Caco-2 (cell line): ENCODE measurements at places on chromosomes 12 and 14.
A peak's percentile ranks its signal among the peaks of the same experiment; 100 is the strongest.

DNA sequence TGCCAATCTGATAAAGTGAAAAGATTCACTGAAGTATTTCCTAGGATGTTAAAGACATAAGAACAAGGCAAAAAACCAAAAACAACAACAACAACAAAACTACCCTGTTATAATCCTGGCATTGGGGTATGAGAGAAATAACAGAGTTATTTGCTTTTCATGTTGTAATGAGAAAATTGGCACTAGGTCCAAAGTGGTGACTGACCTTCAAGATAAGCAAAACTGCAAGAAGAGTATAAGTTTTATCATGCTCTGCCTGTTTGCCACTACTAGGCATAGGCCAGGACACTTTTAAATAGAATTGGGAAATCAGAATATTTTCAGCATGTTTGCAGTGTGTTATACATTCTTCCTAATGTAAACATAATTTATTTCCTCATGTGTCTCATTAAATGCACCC is 140.1 kb upstream of the CPM start:
- H3K27ac ChIP-seq: no peak overlapping the region
- no peaks in the 10 kb centered on the region for H3K36me3 ChIP-seq
- H3K4me1 ChIP-seq: no peaks in the 10 kb centered on the region
- DNase-seq: no peak

- H3K4me1 ChIP-seq: peaks cover 7% of the 10 kb centered on the region; the same call in 1 of the 2 replicates
- H3K4me3 ChIP-seq: no peak overlapping the region
These were observed 38.4 kb downstream of the WASHC3 start for GRCh38 chr12:102023343-102023930.

GRCh38 chr14:23623962-23624361 is 12.2 kb upstream of the DHRS2 start:
- no peaks in the 10 kb centered on the region for H3K27me3 ChIP-seq
- DNase-seq: no peak
- H3K4me1 ChIP-seq: no peaks in the 10 kb centered on the region
- H3K27ac ChIP-seq: no peak overlapping the region
- H3K36me3 ChIP-seq: no peaks in the 10 kb centered on the region

DNA sequence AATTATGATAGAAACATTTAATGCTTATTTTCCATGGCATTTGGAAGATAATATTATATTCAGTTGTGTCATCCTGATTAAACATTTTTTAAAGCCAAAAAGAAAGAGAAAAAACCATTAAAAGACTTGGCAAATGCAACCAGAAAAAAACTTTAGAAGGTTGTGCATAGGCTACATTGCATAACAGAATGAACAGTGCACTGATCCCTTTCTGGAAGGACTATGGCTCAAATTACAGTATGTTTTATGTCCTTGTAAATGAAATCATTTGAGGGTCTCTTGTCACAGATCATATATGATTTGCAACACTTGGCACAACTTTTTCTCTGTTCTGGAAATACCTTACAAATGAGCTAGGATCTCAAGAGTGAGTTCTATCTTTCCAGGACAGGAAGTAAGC is 275.2 kb upstream of the FLRT2 start:
- DNase-seq: no peak
- no peak overlapping the region for H3K27ac ChIP-seq
- H3K27me3 ChIP-seq: no peaks in the 10 kb centered on the region
- peaks cover 8% of the 10 kb centered on the region; the same call in 1 of the 2 replicates for H3K4me1 ChIP-seq

DNA sequence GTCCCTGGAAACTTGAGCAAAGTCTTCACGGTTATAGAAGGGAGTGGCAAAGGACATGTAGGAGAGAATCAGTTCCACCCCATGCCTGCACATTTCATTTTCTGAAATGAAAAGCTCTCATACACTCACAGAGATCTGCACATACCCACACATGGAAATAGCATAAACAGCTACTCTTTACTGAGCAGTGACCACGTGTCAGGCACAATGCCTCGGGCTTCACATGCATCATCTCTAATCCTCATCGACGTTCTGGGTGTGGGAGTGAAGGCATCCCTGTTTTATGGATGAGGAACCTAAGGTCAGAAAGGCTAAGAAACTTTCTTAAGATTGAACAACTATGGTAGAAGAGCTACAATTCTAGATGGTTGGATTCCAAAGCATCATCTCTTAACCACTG is 198.8 kb downstream of the DAD1 start:
- H3K27ac ChIP-seq: no peak overlapping the region
- no peaks in the 10 kb centered on the region for H3K27me3 ChIP-seq
- no peaks in the 10 kb centered on the region; the same call in 1 of the 2 replicates for H3K36me3 ChIP-seq
- peaks cover 43% of the 10 kb centered on the region for H3K4me1 ChIP-seq

DNA sequence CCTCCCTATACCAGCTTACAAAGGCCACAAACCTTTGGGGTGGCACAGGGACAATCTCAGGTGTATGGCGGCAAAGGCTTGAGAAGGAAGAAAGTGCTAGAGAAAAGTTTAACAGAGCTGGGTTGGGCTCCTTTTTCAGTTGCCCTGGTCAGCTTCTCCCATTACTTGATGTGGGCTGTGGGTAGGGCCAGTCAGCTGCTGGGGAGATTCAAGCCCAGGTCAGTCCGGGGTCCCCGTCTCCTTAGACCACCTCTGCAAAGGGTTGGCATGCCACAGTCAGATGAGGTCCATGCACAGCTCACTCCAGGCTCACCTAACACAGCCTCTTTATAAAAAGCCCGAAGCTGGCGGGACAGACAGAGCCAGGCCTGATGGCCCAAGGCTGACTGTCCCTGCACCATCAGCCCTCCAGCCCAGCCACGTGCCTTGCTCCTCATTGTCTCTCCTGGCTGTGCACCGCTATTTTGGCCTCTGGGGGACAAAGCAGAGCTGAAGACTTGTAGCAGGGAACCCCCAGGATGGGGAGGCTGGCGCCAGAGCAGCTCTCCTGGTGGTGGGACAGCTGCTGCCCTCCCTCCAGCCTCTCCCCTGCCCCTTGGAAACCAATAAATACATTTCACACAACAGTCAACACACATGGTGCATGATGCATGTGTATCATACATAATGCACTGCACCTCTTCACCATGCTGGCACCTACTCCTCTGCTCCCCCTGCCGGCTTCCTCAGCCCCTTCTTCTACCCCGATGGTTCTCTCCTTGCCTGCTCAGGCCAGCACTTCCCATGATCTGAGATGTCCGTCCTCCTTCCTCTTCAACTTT is 61.7 kb upstream of the DDX11 start:
- no peak overlapping the region for H3K4me3 ChIP-seq
- no peaks in the 10 kb centered on the region for H3K27me3 ChIP-seq
- no peaks in the 10 kb centered on the region for H3K4me1 ChIP-seq
- DNase-seq: peak; percentile 56

GRCh38 chr12:112165624-112166023 is 40.3 kb downstream of the TRAFD1 start:
- no peaks in the 10 kb centered on the region for H3K27me3 ChIP-seq
- H3K27ac ChIP-seq: no peak overlapping the region
- no peaks in the 10 kb centered on the region; the same call in 1 of the 2 replicates for H3K36me3 ChIP-seq

DNA sequence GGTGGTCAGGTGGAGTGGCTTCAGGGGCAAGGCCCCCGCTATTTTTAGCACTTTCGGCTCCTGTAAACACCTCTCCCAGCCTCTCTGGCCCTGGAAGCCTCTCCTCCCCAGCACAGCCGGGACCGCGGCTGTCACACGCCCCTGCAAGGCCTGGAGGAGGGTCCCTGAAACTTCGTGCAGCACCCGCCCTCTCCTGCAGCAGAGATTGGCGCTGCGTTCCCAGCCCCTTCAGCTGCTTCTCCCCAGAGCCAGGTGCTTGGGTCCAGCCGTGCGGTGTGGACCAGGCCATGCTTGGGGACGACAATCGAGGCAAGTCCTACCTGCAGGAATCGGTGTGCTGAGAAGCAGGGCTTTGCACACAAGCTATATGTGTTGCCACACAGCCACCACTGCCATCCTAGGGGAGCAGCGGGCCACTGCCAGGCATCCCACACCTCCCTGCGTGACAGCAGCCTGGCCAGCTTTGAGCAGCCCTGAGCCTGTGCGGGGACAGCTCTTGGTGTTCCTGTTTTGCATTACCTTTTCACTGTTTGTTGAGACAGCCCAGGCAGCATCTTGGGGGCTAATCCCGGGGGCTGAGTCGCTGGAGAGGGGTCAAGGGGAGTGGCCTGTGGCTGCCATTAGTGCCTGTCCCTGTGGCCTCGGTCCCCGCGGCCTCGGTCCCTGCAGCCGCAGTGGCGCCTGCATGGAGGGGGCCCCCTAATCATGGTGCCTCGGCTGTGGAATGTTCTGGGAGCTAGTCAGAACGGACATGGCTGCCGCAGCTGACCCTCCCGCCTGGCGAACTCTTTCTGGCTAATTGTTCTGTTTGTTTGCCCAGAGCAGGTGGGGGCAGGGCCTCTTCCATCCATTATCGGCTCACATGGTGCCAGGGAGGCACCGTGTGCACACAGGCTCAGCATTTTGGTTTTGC is 27.6 kb upstream of the TRAF3 start:
- H3K4me1 ChIP-seq: no peaks in the 10 kb centered on the region
- no peak overlapping the region for H3K4me3 ChIP-seq
- H3K27ac ChIP-seq: no peak overlapping the region
- DNase-seq: no peak

GRCh38 chr12:121297435-121297991 is 1.0 kb upstream of the CAMKK2 start:
- H3K4me1 ChIP-seq: no peaks in the 10 kb centered on the region
- H3K36me3 ChIP-seq: no peaks in the 10 kb centered on the region
- no peaks in the 10 kb centered on the region for H3K27me3 ChIP-seq
- peak overlapping the region; percentile 82 for H3K4me3 ChIP-seq
